GM12878 (cell line): ENCODE measurements at places on chromosomes 7 and 10. TPM values are rescaled to one million over a fixed set of nuclear protein-coding genes. Genes with fewer than 3 reads are reported as not detected.

DNA sequence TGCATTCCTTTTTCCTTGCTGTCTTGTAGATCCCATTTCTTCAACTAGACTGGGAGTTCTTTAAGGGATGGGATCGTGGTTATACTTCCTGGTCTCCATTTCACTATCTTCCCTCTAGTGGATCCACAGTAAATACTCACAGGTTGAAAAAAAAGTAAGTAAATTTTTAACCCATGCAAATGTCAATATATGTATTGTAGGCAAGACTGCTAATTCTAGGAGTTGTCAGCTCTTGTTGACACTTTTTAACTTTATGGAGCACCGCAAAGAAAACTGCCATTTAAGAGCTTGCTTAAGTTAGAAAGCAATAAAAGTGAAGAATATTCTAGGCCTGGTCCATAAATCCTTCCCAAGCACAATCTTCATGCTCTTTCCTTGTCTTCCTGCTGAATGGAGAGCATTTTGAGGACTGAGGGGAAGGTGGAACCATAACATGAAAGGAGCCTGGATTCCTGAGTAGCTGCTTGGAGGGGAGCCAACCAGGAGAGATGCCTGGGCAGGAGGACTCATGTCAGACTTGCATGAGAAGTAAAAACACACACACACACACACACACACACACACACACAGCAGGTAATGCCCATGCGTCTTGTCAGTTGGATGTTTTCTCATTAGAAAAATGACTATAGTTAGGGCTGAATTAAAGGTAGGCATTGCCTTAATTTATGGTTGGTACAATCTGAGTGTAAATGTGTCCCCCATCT lies 32.2 kb downstream of the VWA2 start:
- H3K27me3 ChIP-seq: peaks cover 4% of the 10 kb centered on the region
- no peak for DNase-seq
- H3K36me3 ChIP-seq: no peaks in the 10 kb centered on the region

DNA sequence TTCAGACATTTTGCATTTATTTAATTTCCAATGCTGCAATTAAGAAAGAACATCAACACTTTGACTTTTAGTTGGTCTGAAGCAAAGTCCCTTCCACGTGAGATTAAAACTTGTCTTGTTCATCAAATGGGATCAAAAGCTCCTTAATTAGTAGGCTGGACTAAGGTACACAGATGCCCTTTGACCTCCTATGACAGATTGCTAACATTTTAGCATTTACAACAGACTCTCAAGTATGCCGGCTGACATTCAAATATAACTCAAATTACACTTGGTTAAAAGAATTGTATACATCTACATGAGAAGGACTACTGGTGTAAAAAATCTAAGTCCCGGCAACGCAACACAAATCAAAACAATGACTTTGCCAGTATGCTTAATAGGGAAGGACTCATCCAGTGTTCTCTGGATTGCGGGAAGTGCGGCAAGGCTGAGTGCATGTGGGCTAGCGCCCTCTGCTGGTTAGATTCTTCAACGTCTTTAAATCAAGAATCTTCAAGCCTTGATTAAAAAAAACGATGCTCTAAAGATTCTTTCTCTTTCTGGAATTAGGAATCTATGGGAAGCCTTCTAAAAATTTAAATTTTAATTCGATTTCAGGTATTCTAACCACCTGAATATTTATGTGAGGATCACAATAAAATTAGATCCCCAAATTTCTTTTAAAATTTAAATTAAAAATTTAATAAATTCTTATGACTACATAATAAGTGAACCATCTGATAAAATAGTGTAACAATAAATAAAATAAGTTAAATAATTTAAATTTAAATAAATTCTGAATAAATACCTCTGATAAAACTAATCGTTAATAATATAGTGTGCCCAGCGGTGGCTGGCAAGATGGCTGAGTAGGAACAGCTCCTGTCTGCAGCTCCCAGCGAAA lies 444.7 kb downstream of the DGKB start:
- no peaks in the 10 kb centered on the region for H3K36me3 ChIP-seq
- H3K27me3 ChIP-seq: no peaks in the 10 kb centered on the region
- H3K27ac ChIP-seq: no peak overlapping the region
- H3K4me1 ChIP-seq: no peaks in the 10 kb centered on the region
- H3K4me3 ChIP-seq: no peak overlapping the region
- no peak for DNase-seq

DNA sequence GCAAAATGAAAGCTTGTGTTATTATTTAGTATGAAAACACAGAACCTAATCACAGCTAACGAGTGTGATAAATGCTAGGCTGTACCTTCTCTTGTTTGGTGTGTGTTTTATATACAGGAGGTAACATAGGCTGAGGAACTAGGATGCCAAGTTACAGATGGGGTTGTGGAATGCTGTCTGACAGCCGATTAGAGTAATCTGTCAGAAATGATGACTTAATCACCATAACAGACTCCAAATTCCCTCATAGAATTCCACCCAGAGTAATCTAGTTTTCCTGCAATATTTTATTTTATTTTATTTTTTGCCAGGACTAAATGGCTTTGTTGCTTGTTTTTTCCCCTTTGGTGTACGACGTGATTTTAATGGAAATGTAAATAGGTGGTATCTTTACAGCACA lies 221.2 kb downstream of the CELF2 start:
- H3K27ac ChIP-seq: no peak overlapping the region
- peaks cover 78% of the 10 kb centered on the region for H3K4me1 ChIP-seq
- peaks cover 11% of the 10 kb centered on the region for H3K36me3 ChIP-seq

GRCh38 chr7:479948-480499 lies 39.6 kb downstream of the PDGFA start:
- no peaks in the 10 kb centered on the region for H3K36me3 ChIP-seq
- no peak for DNase-seq
- no peaks in the 10 kb centered on the region for H3K4me1 ChIP-seq
- no peaks in the 10 kb centered on the region for H3K27me3 ChIP-seq

DNA sequence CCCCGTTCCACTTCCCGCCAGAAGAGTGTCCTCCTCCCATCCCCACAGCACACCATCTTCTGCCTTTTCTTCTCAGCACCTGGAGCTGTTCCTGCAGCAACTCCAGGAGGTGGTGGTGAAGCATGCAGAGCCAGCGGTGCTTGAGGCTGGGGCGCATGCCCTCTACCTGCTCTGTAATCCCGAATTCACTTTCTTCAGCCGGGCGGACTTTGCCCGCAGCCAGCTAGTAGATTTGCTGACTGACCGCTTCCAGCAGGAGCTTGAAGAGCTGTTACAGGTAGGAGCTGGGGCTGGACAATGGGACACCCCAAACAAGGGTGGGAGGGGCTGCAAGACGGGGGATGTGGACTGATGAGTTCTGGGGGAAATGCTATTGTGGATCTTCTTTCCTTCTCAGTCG lies 19.1 kb upstream of the PVRIG start:
- peaks cover 25% of the 10 kb centered on the region for H3K4me1 ChIP-seq
- no peak for DNase-seq
- H3K4me3 ChIP-seq: no peak overlapping the region
- no peak overlapping the region for H3K27ac ChIP-seq
- no peaks in the 10 kb centered on the region for H3K36me3 ChIP-seq

DNA sequence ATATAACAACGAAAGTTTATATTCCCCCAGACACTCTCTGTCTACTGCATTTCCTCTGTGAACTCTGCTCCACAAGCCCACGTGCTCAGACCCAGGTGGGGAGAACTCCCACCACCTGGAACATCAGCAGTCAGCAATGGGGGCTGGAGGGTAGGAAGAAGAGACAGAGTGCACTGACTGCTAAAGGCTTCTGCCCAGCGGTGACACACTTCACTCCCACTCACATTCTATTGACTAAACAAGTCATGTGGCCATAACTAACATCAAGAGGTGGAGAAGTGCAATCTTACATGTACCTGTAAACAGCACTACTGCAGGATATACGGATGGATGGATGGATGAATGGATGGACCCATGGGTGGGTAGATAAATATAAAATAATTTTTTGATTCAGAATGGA lies 122.2 kb downstream of the MPP7 start:
- H3K4me3 ChIP-seq: no peak overlapping the region
- H3K27me3 ChIP-seq: no peaks in the 10 kb centered on the region
- H3K27ac ChIP-seq: no peak overlapping the region
- no peaks in the 10 kb centered on the region for H3K4me1 ChIP-seq
- no peak for DNase-seq

GRCh38 chr10:110207011-110207804 lies at the start of gene MXI1:
Gene MXI1 (plus strand): TSS chr10:110207605. CDS start chr10:110207809, 204 bp downstream.
- DNase-seq: no peak
- H3K27ac ChIP-seq: no peak within 1 kb of the TSS
- H3K4me3 ChIP-seq: peak within 1 kb of the TSS; percentile 90
- no peaks in the 10 kb centered on the region for H3K36me3 ChIP-seq
- H3K4me1 ChIP-seq: peaks cover 7% of the 10 kb centered on the region; the same call in 1 of the 2 replicates

DNA sequence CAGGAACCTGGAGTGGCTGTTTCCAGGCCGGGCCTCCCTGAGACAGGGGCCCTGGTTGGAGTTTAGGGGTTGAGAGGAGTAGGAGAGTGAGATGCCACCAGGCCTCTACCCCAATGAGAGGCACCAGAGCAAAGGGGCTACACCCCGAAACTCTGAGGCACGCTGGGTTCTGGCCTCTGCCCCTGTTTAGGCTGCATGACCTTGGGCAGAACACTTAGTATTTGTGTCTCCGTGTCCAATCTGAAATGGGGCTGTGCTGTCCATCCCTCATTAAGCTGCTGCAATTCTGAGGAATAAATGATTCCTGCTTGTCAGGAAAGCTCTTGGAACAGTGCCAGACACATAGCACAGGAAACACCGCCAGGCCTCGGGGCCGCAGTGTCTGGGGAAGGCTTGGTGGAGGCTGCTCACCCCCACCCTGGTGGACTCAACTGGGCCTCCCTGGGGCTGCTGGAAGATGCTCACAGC lies 40.5 kb upstream of the SAMD8 start:
- DNase-seq: no peak
- no peaks in the 10 kb centered on the region for H3K4me1 ChIP-seq
- no peak overlapping the region for H3K27ac ChIP-seq
- no peaks in the 10 kb centered on the region for H3K27me3 ChIP-seq

GRCh38 chr7:32116436-32116835 lies 46.2 kb upstream of the PDE1C start:
- H3K4me1 ChIP-seq: no peaks in the 10 kb centered on the region
- H3K4me3 ChIP-seq: no peak overlapping the region
- DNase-seq: no peak
- no peak overlapping the region for H3K27ac ChIP-seq
- H3K27me3 ChIP-seq: no peaks in the 10 kb centered on the region

DNA sequence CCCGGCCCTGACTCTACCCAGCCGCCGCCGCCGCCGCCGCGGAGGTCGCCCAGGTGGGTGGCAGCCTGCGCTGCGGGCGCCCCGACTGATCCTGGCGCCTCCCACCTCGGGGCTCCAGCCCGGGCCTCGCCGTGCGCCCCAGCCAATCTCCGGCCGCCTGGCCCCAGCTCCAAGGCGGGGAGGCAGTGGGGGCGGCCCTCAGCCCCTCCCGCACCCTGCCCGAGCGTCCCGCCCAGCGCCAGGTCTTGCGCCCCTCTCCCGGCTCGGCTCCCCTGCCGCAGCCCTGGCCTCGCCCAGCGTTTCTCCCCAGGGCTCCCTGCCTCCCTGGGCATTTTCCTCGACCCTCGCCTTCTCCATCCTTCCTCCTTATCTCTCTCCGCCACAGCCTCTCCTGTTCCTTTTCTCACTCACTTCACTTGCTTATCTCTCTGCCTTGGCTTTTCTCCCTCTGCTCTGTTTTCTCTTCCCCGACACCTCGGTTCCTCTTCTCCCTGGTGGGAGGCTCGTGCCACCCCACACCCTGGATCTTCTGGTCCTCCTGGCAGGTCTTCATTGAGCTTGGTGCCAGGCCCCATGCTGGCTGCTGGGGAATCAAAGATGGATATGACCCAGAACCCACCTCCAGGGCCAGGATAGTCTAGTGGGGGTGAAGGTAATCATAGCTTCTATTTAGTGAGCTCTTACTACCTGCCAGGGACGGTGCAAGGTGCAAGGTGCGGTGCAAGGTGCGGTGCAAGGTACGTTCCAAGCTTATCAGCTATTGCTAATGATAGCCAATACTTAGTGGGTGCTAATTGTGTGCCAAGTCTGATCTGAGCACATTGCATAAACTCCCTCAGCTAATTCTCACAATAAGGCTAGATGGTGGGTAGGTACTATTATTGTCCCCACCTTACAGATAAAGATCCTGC lies at the start of gene SFRP5:
Gene SFRP5 (minus strand): TSS at position 87 of the 911 bp plus-strand sequence. CDS start 166 bp downstream, outside the sequence.
- H3K36me3 ChIP-seq: no peaks in the 10 kb centered on the region
- H3K4me3 ChIP-seq: no peak within 1 kb of the TSS
- H3K4me1 ChIP-seq: no peaks in the 10 kb centered on the region

GRCh38 chr10:114498413-114499111 lies 94.3 kb upstream of the AFAP1L2 start:
- no peaks in the 10 kb centered on the region for H3K27me3 ChIP-seq
- no peaks in the 10 kb centered on the region for H3K36me3 ChIP-seq
- H3K4me3 ChIP-seq: peak overlapping the region; percentile 13; the same call in 1 of the 2 replicates

GRCh38 chr10:110009736-110010475 lies 2.1 kb downstream of the ADD3 start:
- H3K27ac ChIP-seq: peak overlapping the region; percentile 7; the same call in 1 of the 2 replicates
- H3K4me1 ChIP-seq: peaks cover 26% of the 10 kb centered on the region
- no peaks in the 10 kb centered on the region for H3K36me3 ChIP-seq
- H3K27me3 ChIP-seq: no peaks in the 10 kb centered on the region
- H3K4me3 ChIP-seq: peak overlapping the region; percentile 90

- no peak for DNase-seq
- no peaks in the 10 kb centered on the region; the same call in 1 of the 2 replicates for H3K4me1 ChIP-seq
- H3K36me3 ChIP-seq: no peaks in the 10 kb centered on the region
- H3K4me3 ChIP-seq: no peak overlapping the region
- no peak overlapping the region for H3K27ac ChIP-seq
Measured at GRCh38 chr10:132386419-132386831, 10.6 kb upstream of the PWWP2B start.

- DNase-seq: no peak
- H3K4me1 ChIP-seq: peaks cover 7% of the 10 kb centered on the region; the same call in 1 of the 2 replicates
- no peaks in the 10 kb centered on the region for H3K36me3 ChIP-seq
- H3K27me3 ChIP-seq: no peaks in the 10 kb centered on the region
- no peak overlapping the region for H3K27ac ChIP-seq
- no peak overlapping the region for H3K4me3 ChIP-seq
Measured at GRCh38 chr10:70094250-70094649, 38.4 kb downstream of the AIFM2 start.

GRCh38 chr7:139648391-139648861 lies 124.9 kb downstream of the CLEC2L start:
- peaks cover 13% of the 10 kb centered on the region; the same call in 1 of the 2 replicates for H3K36me3 ChIP-seq
- H3K27ac ChIP-seq: peak overlapping the region; percentile 76
- no peaks in the 10 kb centered on the region for H3K27me3 ChIP-seq
- DNase-seq: no peak

GRCh38 chr10:80273523-80274170 lies 15.8 kb downstream of the MAT1A start:
- no peaks in the 10 kb centered on the region for H3K36me3 ChIP-seq
- DNase-seq: no peak
- H3K4me1 ChIP-seq: no peaks in the 10 kb centered on the region
- H3K4me3 ChIP-seq: no peak overlapping the region
- no peaks in the 10 kb centered on the region for H3K27me3 ChIP-seq

Gene GNAI1
- 0.16 TPM in 1 of 2 replicates, not detected in the other for total RNA-seq

Gene PROSER2
- total RNA-seq: 0.10 and 0.27 TPM in 2 replicates

Gene ADAM22
- total RNA-seq: 13.3 and 14.3 TPM in 2 replicates

Gene LRRC61
- total RNA-seq: 28.9 and 31.1 TPM in 2 replicates

Gene TAS2R4
- 0.33 and 0.35 TPM in 2 replicates for total RNA-seq
